ENCODE measurements at places on chromosomes 4 and X.

DNA sequence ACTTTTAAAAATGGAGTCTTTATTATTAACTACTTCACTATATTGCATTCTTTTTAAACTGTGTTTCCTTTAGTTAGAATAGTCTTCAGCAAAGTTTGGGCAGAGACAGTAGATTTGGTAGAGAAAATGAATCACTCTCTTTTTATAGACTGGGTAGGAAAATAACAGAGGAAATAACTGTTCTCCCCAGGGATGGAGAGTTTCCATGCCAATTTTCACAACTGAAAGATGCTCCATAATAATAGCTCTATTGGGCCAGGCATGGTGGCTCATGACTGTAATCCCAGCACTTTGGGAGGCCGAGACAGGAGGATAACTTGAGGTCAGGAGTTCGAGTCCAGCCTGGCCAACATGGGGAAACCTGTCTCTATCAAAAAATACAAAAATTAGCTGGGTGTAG lies 13.1 kb downstream of the HSD17B13 start:
- no peak for DNase-seq

DNA sequence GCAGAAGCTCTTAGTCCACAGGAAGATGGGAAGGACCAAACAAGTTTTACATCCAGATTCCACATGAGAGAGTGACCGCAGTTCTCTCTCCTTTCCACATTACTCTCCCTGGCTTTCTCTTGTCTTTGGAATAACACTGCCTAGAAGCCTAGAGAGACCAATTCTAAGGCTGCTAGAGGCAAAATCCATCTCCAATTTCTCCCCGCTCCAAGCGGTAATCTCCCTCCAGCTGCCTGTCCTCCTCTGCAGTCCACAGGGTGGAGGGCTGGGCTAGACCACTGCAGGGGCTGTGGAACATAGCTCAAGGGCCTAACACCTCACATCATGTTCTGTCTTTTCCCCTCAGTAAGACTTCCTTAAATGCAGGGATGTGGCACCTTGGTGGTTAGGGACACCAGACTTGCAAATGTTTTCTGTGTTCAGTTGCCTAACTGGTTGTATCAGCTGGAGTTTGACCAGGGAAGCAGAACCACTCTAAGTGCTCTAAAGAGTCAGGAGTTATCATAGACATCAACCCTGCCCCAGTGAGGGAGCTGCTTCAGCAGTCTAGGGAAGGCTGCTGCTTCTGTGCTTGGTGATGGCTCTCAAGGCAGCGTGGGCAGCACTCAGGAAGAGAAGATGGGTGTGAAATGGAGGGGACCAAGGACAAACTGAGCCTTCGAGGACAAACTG lies 423.1 kb downstream of the BCOR start:
- no peak for DNase-seq

DNA sequence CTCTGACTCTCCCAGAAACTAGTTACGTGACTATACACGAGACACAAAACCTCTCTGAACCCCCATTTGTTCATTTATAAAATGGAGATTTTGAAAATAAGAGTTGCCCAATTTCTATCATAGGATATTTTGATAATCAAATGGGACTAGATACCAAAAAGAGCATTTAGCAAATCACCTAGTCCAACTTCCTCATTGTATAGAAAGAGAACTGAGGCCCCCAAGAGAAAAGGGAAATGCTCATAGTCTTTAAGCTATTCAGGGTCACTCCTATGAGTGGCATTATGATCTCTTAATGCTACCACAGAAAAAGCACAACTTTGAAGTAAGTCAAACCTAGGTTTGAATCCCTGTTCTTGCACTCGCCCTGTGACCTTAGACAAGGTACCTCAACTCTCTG lies 62.7 kb downstream of the BMP15 start:
- no peak for DNase-seq

DNA sequence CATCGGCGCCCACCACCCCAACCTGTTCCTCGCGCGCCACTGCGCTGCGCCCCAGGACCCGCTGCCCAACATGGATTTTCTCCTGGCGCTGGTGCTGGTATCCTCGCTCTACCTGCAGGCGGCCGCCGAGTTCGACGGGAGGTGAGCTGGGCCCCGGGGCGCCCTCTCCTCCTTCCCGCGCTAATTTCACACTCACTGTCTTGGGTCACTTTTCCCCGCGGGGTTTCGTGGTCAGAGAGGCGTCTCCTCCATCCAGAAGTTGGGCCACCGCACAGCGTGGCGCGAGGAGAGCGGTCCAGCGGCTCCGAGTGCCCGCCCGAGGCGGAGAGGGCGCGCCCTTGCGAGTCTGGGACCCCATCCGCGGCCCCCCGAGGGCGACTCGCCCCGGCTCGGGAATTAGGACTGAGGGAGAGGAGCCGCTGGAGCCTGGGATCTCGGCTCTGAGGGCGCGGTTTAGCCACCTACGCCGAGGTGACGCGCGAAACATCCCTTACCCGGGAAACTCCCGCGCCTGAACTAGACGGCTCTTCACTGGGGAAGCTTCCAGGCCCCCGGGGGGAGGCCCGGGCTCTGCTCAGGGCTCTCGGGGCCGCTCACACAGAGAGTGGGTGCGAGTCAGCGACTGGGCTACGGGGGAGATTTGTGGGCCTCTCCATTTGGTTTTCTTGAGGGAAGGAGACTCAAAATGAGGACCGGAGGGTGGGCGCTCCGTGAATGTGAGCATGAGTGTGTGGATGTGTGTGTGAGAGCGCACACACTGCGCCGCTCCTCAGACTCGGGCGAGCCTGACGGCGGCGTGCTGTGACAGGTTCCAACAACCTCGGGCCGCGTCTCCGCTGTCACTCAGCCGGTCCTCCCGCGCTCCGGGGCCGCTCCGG lies 551 bp downstream of the NPNT start:
- DNase-seq: peak; percentile 20

DNA sequence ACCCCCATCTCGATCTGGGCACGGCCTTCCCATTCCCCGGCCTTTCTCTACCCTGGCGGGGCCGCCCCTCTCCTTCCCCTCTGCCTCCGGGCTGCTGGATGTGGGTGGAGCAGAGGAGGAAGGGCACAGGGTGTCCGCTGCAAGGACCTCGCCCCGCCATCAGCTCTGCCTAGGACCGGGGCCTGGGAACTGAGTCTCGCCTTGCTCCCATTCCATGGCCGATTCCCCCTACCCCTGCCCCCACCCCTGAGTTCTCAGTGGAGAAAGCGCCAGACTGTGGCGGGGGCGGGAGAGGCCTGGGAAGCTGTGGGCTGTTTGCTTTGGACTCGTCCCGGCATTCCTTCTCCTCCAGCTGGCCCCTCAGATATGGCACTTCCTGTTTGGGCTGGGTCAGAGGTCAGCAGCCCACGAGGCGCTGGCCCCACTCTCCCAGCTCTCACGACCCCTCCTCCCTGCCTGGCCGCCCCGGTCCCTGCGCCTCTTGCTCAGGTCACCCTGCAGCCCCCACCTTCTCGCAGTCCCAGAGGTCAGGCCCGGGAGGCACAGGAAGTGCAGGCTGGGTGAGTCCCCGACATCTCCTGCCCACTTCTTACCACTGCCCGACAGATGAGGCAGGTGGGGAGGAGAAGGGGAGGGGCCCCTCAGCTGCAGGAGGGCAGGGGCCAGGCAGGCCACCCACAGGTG lies 6.4 kb upstream of the BGN start:
- no peak for DNase-seq

GRCh38 chrX:134623293-134624045 lies 34.8 kb downstream of the PLAC1 start:
- DNase-seq: no peak

DNA sequence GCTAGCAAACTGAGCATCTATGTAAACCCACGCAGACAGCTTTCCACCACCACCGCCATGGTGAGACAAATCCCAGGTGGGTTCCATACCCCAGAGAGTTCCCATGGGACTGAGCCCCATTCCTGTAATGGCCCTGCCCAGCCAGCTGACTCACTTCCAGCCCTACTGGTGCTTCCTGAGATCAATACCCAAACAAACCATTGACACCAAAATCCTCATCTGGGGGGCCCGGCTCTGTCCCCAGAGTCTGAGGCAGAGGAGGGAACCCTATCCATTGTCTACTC lies 30.1 kb upstream of the JAKMIP1 start:
- DNase-seq: no peak

GRCh38 chr4:10028910-10029309 lies 7.6 kb upstream of the SLC2A9 start:
- DNase-seq: no peak

DNA sequence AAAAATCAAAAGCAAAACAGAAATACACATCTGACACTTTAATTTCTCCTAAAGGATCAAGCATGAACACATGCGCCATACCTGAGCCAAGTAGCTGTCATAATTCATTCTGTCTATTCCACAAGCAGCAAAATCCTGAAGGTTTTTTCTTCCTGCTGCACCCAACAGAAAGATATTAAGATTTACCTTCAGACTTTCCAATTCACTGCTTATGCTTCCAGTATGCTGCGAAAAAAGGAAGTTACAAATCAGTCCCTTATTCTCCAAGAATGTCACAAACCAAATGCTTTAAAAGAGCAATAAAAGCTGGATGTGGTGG lies 29.2 kb upstream of the FGFBP2 start:
- DNase-seq: no peak

DNA sequence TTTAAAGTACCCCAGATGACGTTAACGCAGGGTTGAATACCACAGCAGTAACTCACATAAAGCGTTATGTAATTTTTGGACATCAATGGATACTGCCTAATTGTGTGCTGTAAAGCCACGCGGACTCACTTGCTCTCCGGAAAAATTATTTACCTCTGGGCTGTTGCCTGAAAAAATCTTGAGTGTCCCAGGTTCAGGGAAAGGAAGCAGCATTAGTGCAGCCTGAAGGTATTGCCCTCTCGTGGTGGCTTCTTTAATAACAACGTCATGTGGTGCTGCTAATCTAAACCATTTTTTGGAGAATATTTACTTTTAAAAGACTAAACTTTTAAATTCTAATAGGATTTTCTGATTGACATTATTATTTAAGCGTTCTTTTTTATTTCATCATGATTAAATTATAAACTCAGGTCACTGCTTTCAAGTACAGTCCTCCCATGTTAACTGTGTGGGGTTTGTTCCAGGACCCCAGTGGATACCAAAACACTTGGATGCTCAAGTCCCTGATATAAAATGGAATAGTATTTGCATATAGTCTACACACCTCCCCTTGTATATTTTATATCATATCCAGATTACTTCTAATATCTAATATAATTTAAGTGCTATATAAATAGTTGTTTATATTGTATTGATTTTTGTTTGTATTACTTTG lies 384.8 kb downstream of the FAM133A start:
- no peak for DNase-seq

GRCh38 chr4:31620476-31620875 lies 900.3 kb downstream of the PCDH7 start:
- DNase-seq: no peak

- DNase-seq: no peak
These were observed 24.0 kb downstream of the ARSJ start for GRCh38 chr4:113955411-113955810.

DNA sequence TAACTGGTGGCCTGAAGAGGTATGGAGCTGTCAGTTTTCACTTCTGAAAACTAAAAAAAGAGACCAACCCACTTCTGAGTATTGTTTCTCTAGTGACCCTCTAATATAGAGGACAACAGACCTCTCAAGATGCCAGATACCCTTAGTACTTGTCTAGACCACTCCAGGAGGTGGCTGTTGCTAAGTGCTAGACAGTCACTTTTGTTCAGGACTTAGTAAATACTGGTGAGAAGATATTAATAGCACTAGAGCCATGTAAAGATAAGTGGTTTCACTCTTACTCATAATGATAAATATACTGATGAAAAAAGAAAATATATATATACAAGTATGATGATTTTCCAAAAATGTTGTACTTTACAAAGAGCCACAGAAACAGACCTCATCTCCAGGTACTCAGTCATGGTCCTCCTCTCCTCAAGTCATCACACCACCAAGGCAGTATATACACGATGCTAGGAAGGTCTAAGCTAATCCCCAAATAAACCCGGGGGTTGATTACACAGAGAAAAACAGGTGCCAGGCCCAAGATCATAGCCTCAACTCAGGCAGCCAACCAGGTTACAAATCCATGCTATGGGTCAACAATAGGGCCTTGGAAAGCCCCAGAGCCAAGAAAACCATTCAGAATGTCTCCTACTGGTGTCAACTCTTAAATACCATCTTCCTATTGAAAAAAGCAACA lies 66.9 kb downstream of the ARHGEF9 start:
- DNase-seq: no peak

GRCh38 chrX:48689208-48689920 lies 5.8 kb downstream of the WAS start:
- no peak for DNase-seq

DNA sequence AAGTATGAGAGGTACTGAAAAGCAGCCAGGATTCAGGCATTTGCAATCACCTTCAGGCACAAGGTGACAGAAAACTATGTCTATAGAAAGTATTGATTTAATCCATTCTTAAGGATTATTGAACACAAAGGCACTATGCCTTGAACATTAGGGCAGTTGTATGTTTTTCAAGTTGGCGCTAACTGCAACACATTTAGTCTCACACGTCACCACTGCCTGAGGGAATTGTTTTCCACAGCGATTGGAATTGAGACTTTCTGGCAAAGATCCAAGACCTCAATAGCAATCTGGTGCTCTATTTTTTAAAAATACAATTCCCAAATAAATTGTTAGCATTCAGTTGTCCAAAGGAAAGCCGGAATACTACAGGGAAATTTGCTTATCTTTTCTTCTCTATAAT lies 52.7 kb upstream of the FTHL17 start:
- no peak for DNase-seq

GRCh38 chr4:38660838-38661237 lies 3.2 kb upstream of the KLF3 start:
- DNase-seq: no peak

GRCh38 chrX:2707334-2707760 lies 16.3 kb downstream of the CD99 start:
- peak; percentile 81 for DNase-seq

DNA sequence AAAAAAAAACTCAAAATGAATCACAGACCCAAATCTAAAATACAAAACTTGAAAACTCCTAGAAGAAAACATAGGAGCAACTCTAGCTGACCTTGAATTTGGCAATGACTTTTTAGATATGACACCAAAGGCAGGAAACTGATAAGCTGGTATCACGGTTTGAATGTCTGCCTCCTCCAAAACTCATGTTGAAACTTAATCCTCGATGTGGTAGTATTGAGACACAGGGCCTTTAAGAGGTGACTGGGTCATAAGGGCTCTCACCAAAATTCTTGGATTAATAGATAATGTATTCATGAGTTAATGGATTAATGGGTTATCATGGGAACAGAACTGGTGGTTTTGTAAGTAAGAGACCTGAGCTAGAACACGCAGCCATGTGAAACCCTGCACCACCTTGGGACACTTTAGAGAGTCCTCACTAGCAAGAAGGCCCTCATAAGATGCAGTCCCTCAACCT lies 40.5 kb downstream of the FRYL start:
- DNase-seq: peak; percentile 19

DNA sequence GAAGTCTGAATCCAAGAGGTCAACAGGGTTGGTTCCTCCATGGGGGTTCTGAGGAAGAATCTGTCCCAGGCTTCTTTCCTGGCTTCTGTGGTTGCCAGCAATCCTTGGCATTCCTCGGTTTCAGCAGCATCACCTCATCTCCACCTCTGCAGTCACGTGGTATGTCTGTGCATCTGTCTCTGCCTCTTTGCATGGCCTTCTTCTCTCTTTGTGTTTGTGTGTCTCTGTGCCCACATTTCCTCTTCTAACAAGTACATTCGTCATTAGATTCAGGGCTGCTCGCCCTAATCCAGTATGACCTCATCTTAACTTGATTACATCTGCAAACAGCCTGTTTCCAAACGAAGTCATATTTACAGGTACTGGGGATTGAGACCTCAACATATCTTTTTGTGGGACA lies 114.0 kb downstream of the BCOR start:
- no peak for DNase-seq

GRCh38 chr4:124151031-124151430 lies 561.5 kb downstream of the ANKRD50 start:
- DNase-seq: no peak

Measured in T-helper 2 cell treated with Interferon-gamma antibody and Interleukin-4, amounts not matched to agents 5 μg/mL and 100 μg/mL, for 36 hours (primary cell).